ENCODE measurements at places on chromosomes 12 and 14.

- no peak for DNase-seq
These were observed 165.7 kb downstream of the SRGAP1 start for GRCh38 chr12:64010069-64010686.

GRCh38 chr12:41188841-41189394 is 798 bp downstream of the PDZRN4 start:
- no peak for DNase-seq

DNA sequence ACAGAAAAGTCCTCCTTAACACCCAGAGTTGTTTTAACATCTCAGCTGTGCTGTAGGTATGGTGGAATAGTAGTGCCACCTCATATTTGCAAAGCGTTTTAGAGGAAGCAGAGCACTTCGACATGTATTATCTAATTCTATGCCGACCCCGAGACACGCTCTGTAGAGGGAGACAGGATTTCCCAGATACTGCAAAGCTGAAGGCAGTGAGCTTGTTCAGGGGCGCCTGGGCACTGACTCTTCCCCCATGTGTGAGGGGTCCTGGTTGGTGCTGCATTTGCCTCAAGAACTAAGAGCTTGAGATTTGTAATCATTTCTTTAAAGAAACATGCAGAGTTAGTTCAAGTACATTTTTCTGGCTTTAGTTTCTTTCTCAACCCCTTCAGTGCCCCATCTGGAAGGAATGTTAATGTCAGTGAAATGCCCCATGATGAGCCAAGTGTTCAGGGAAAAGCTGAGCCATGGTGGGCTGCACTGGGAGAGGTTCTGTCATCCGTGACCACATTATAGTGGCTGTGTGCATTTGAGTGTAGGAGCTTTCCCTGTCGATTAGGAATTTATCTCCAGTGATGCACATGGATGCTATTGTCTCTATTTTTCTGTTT is 66.3 kb downstream of the MBIP start:
- no peak for DNase-seq

DNA sequence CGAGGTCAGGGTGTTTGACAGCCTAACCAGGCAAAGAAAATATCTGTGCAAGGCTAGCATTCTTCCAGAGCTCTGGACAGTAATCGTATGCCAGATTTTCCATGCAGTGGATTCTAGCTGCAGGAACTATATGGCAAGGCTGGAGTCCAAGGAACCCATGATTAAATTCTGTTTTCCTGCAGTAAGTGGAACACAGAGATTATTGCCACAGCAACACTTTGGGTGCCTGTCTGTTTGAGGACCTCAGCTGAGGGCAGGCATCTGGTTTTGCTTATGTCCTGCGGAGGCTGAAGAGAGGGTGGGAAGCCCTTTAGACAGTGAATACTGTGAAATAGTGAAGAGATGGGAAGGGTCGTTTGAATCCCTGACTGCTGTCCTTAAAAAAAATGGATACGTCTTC is 104.4 kb downstream of the DAD1 start:
- no peak for DNase-seq

GRCh38 chr14:55249423-55249822 is 21.8 kb upstream of the FBXO34 start:
- DNase-seq = no peak

- no peak for DNase-seq
These were observed 46.2 kb upstream of the MED13L start for GRCh38 chr12:116323406-116324386.

- DNase-seq = peak; percentile 27
These were observed 1319.1 kb downstream of the TMEM121 start for GRCh38 chr14:106845286-106846087.

DNA sequence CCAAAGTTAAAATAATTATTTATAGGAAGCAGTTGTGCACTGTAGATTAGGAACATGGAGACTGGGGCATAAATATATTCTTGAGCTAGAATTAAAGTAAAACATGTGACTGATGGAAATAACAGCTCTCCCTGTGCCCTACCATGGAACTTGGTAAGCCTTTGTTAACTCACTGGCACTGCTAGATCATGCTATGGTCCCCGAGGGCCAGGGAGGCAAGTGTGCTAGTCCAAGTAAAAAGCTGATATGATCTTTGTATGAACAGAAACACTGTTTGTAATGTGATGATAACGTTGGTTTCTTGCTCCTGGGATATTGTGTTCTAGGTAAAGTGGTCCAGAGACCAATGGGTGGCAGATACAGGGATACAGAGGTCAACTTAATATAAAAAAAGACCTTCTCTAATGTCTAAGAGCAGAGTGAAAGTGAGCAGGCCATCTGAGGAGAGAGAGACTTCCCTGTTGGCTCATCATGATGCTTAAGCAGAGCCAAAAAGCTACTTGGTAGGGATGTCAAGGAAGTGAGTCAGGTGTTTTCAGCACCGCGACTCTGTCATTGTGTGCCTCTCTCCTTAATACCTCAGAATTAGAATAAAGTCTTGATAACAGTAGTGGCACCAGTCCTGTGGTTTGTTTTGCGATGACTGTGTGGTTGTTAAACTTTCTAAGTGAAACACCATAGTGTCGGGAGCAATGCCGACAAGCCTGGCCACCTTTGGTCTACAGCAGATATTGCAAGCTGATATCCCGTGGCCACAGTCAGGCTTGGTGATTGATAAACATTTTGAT is 27.6 kb downstream of the BICD1 start:
- peak; percentile 25 for DNase-seq

- DNase-seq = no peak
These were observed 37.2 kb downstream of the TSHR start for GRCh38 chr14:80992580-80992979.

DNA sequence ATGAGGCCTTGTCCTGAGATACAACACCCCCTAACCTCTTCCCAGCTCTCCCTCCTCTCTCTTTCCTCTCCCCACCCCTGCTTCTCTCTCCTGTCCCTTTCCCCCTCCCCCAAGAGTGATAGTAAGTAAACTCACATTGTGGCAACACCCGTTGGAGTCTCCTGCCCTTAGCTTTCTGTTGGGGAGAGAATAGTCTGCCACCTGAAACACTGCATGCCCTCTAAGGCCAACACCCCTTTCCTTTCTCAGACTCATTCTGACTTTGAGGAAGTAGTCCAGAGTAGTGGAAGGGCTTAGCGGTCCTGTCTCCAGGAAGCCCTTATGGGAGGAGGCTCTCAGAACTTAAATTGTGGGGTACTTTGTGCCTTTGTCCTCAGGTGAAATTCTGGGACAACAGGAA is 95.2 kb downstream of the PRKCH start:
- no peak for DNase-seq

GRCh38 chr12:124884587-124885438 is 21.1 kb upstream of the SCARB1 start:
- peak; percentile 63 for DNase-seq

DNA sequence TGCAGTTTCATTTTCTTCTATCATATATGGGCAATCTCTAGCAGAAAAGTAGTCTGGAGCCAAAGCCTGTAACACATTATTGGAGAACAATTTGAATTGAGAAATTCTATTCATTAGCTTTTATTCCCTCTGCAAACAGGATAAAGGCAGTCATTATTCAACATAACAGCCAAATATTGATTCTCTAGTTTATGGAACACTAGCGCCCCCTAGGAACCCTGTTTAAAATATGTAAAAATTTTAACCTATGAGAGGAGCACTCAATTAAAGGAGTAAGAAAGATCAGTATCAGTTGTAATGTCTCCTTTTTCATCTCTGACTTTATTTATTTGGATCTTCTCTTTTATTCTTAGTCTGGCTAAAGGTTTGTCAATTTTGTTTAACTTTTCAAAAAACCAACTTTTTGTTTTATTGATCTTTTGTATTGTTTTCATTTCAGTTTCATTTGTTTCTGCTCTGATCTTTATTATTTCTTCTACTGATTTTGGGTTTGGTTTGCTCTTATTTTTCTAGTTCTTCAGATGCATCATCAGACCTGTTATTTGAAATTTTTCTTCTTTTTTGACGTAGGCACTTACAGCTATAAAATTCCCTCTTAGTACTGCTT is 4.8 kb upstream of the LMNTD1 start:
- DNase-seq = no peak

Data from CD4-positive, alpha-beta T cell treated with Interleukin-4 for 1 hour (primary cell).